ENCODE measurements at places on chromosomes 11 and 22. TPM values are rescaled to one million over a fixed set of nuclear protein-coding genes. Genes with fewer than 3 reads are reported as not detected.

GRCh38 chr11:112615891-112616290 is 345.3 kb upstream of the NCAM1 start:
- no peak for DNase-seq

GRCh38 chr11:63906585-63906984 is 10.4 kb downstream of the RCOR2 start:
- no peak for DNase-seq

DNA sequence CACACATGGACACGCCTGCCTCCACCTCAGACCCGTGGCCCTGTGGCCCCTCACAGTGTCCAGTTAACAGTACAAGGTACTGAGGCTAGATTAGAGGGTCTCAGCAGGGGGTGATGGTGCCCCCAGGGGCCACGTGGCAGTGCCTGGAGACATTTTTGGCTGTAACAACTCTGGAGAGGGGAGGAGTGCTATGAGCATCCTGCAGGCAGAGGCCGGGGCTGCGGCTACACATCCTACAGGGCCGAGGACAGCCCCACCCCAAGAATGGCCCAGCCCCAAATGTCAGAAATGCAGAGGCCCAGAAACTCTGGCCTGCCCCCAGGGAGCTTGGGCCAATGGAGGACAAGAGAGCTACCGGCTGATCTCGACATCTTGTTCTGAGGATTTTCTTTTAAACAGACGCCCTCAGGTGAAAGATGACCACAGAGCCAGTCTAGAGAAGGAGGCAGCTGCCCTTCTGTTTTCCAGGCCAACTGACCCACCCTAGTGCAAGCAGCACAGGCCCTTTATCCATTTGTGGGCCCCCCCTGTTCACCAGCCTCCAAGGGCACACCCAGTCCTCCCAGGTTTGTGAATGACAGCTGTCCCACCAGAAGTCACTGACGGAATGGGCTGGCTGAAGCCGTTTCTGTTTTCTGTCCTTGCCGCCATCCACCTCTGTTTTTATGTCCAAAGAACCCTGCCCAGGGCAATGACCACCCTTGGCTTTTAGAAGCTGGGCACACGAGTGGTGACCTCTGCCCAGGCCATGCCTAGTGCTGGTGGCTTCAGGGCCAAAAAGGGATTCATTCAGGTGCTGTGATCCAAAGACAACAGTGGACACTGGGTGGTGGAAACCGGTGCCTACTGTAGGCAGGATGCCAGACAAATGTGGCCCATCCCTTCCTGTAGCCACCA is 85.2 kb upstream of the LINC01488 start:
- no peak for DNase-seq

GRCh38 chr22:45867118-45867905 is 109.7 kb downstream of the WNT7B start:
- DNase-seq = peak; percentile 61

DNA sequence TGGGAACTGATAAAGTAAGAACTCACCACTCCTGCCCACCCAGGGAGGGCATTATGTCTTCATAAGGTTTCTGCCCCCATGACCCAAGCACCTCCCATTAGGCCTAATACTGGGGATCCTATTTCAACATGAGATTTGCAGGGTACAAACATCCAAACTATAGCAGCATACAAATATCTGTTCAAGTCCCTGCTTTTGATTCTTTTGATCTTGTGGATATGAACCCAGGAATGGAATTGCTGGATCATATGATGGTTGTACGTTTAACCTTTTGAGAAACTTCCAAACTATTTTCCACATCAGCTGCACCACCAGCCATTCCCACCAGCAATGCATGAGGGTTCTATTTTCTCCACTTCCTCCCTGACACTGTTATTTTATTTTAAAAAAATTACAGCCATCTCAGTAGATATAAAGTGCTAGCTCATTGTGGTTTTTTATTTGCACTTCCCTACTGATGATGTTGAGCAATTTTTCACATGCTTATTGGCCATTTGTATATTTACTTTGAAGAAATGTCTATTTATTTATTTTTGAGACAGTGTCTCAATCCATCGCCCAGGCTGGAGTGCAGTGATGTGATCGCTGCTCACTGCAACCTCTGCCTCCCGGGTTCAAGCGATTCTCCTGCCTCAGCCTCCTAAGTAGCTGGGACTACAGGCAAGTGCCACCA is 7.1 kb upstream of the ATG16L2 start:
- DNase-seq = no peak

DNA sequence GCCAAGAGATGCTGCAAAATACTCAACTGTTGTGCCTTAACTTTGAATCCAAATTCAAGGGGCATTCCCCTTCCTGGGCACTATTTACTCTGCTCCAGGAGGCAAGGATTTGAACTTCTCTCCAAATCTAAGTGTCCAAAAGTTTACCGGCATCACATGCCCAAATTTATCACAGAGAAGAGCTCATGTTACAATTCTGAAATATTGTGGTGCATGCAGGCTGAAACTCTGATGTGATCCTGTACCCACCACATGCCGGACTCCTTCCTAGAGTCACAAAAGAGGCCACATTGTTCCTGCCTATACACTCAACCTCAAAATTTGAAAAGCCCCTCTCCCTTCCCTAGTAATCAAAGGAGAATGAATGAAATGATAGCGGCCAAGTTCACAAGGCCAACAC is 1.3 kb downstream of the TRAF6 start:
- no peak for DNase-seq

The SDHAF2 gene
- total RNA-seq = 44.8 TPM

GRCh38 chr11:80365980-80366379 is 925.1 kb upstream of the TENM4 start:
- no peak for DNase-seq

- DNase-seq = no peak
Observed at GRCh38 chr11:121561240-121561639, 108.5 kb upstream of the SORL1-AS1 start.

DNA sequence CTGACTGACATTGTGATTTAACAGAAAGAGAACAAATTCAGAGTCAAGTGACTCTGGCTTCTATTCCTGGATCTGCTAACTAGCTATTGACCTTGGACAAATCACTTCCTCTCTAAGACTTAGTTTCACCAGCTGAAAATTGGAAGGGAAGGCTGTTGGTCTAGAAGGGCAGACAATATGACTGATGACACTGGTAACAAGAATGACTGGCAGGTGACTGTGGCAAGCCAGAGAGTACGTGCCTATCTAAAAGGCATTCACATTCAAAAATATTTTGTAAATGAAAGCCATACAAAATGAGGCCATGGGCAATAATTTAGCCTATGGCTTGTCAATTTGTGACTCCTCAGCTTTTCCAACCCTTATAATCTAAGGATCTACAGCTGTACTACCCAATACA is 23.5 kb downstream of the SERGEF start:
- DNase-seq = no peak

The SPI1 gene
- total RNA-seq = not detected

The RAC2 gene
- 2.3 TPM for total RNA-seq

- DNase-seq = no peak
Observed at GRCh38 chr11:100930185-100930778, 199.3 kb downstream of the PGR start.

- no peak for DNase-seq
Observed at GRCh38 chr11:104713401-104713800, 184.9 kb downstream of the CASP12 start.

All from H1 (cell line).